Activated CD4-positive, alpha-beta T cell treated with anti-CD3 and anti-CD28 coated beads, Interleukin-2, amount 50 U/mL, for 16 hours (primary cell): ENCODE measurements at places on chromosomes 16 and 17.

DNA sequence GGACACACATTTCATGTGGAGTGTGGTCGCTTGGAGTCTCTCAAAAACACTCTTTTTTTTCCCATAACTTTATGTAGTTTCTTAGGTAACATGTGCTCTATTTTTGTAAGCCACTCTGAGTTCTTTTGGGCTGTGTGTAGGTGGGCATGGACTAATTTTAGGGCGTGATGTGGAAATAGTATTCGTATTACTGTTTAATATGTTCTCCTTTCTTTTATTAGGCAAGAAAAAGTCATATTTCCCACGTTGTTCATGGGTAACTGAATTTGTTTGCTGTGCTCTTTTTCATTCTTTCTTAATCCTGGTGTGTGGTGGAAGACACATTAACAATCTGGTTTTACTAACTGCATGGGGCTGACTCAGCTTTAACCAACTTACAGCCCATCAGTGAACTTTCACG lies 27.4 kb downstream of the NDEL1 start:
- DNase-seq, result no peak

GRCh38 chr16:85663891-85664321 lies 24.8 kb downstream of the GINS2 start:
- no peak for DNase-seq

GRCh38 chr17:40151414-40151963 lies 11.2 kb downstream of the CASC3 start:
- no peak for DNase-seq

DNA sequence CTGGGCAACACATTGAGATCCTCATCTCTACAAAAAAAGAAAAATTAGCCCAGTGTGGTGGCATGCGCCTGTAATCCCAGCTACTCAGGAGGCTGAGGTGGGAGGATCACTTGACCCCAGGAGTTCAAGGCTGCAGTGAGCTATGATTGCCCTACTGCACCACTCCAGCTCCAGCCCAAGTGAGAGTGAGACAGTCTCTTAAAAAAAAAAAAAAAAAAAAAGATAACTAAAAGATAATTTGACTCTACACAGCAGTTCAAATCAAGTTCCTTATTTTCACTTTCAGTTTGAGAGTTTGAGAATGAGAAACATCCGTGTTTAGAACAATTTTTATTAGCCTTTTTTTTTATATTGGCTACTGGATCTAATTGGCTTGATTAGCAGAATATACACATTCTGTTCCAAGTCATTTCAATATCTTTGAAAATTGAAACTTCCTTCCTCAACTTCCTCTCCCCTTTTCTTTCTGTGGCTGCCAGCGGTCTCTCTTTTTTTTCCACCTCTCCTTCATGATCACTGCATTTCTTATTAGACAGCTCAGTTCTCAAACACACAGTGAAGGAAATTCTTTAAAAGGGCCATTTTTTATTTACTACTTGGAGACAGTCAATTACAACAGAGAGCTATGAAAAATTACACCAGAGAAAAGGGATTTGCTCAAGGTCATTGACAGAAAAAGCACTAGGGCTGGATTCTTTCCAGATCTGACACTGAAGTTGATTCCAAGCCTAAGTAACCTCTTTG lies 4.5 kb upstream of the ACSF2 start:
- peak; percentile 10 for DNase-seq

- DNase-seq, result peak; percentile 14
Observed at GRCh38 chr17:63950940-63951907, 19.1 kb upstream of the CD79B start.

GRCh38 chr17:82272495-82273326 lies 789 bp downstream of the CSNK1D start:
- peak; percentile 31 for DNase-seq

GRCh38 chr17:40648384-40648968 lies 858 bp upstream of the SMARCE1 start:
- DNase-seq, result no peak
